ENCODE measurements at places on chromosomes 5 and 9.

- DNase-seq, result no peak
Measured at GRCh38 chr5:169583101-169583423, 511 bp upstream of the SPDL1 start.

GRCh38 chr9:93501406-93501805 is 48.0 kb upstream of the FAM120AOS start:
- no peak for DNase-seq

- DNase-seq, result no peak
Measured at GRCh38 chr5:307794-308579, 13.5 kb upstream of the AHRR start.

GRCh38 chr9:109349421-109349846 is 28.6 kb upstream of the EPB41L4B start:
- peak; percentile 92 for DNase-seq

DNA sequence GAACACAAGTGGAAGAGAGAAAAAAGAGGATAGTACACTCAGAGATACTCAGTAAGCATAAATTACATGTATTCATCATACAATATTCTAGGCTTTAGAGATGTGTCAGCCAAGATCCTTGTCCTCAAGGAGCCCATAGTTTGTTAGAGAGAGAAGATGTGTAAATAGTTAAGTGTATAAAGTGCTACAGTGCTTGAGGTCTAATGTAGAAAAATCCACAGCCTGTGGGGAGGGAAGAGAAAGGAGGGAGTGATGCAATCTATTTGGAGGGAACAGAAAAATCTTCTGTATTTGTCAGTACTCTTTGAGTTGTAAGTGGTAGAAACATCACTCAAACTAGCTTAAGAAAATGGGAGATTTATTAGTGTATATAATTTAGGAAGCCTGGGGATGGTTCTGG is 81.9 kb downstream of the PALM2AKAP2 start:
- DNase-seq, result no peak

DNA sequence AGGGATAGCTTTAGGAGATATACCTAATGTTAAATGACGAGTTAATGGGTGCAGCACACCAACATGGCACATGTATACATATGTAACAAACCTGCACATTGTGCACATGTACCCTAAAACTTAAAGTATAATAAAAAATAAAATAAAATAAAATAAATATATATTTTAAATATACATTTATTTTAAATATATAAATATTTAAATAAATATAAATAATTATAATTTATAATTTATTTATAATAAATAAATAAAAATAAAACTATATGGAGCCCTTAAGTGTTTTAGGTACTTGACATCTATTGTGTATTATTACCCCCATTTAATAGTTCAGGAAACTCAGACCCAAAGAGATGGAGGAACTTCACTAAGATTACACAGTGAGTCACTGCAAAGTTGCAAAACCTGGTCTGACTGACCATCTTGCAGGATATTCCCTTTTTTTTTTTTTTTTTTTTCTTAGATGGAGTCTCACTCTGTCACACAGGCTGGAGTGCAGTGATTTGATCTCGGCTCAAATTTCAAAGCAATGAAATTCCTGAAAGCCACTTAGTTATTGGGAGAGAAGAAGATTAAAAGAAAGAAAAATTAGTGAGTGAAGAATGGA is 5.8 kb upstream of the C5orf52 start:
- DNase-seq, result peak; percentile 80
